ENCODE measurements at places on chromosomes 4 and X.

GRCh38 chr4:58603951-58604350, 1493.8 kb upstream of the IGFBP7 start:
- DNase-seq: no peak

DNA sequence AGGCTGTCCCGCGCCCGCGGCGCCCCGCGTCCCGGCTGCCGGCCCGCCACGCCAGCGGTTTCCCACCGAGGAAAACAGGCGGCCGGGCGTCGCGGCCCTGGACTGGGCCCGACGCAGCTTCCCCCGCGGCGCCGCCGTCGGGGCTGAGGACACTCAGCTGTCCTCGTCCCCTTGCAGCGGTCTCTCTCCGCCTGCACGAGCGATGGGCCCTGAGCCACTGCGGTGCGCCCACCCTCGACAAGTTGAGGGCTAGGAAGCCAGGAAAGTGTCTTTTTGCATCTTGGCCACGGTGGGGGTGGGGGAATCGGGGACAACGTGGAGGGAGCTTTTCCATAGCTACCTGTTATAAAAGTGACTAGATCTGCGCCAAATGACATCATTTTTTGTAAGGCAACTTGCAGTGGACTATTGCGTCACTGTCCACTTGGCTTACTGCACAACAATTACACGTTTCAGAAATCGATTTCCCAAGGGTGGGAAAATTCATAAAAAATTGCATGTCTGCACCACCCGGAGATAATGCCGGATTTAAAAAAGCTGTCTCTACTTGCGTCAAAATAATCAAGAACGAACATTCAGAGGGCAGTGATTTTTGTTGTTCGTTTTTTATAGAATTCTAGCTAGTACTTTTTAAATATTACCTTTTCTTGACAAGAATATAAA, 1.1 kb downstream of the KLHL15 start:
- peak; percentile 75 for DNase-seq

DNA sequence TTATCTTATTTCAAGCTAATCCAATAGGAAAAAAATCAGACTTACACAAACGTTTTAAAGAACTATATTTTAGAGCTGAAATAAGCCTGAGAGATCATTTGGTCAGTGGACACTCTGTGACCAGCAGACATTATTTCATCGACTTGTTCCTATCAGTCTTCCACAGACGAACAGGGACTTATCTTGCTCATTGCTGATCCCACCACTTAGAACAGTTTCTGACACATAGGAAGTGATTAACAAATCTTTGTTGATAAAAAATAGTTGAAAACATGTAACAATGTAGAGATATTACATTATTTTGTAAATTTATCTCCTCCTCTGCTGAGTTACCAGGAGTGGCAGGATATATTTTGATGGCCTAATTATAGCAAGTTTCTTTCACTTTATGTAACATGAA, 65.8 kb downstream of the TAPT1 start:
- no peak for DNase-seq

GRCh38 chr4:120299631-120300030, 233.0 kb upstream of the MAD2L1 start:
- no peak for DNase-seq

- no peak for DNase-seq
Measured at GRCh38 chr4:12042818-12043217, 614.1 kb upstream of the HS3ST1 start.

DNA sequence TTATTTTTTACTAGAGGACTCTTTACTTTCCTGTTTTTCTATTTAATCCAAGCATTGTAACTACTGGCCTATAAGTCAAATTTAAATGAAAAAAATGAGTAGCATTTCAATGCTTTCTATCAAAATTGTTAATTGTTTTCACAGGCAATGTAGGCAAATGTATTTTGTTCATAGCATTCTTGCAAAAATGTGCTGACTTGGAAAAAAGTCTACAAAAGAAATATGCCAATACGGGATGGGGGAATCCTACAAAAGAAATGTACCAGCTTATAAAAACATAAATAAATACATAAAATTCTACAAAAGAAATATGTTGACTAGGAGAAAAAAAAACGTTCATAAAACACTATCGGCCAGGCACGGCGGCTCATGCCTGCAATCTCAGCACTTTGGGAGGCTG, 14.9 kb upstream of the S100G start:
- no peak for DNase-seq

DNA sequence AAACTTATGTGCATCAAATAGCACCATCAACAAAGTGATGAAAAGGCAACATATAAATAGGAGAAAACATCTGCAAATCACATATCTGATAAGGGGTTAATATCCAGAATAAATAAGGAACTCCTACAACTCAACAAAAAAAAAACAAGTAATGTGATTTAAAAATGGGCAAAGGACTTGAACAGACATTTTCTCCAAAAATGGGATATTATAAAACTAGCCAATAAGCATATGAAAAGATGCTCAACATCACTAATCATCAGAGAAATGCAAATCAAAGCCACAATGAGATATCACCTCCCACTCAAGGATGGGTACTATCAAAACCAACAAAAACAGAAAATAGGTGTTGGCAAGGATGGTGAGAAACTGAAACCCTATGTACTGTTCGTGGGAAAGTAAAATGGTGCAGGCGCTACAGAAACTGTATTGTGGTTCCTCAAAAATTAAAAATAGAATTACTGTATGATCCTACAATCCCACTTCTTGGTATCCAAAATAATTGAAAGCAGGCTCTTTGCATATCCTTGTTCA, 2.4 kb downstream of the DNAJB14 start:
- no peak for DNase-seq

DNA sequence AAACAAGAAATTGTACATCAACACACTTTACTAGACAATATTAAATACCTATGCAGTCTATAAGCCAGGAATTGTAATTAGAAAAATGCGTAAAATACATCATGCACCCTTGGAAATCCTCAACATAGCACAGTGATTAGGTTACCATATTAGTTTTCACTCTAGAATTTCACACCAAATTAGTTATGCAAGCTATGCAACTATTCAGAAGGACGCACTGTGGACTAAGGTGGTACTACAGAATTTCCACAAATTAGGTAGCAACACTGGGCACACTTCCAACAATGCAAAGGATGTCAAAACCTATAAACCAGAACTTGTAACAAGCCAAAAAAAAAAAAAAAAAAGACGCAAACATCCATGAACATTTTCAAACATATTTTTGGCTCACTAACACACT, 71.1 kb upstream of the ZCCHC13 start:
- DNase-seq: peak; percentile 67

DNA sequence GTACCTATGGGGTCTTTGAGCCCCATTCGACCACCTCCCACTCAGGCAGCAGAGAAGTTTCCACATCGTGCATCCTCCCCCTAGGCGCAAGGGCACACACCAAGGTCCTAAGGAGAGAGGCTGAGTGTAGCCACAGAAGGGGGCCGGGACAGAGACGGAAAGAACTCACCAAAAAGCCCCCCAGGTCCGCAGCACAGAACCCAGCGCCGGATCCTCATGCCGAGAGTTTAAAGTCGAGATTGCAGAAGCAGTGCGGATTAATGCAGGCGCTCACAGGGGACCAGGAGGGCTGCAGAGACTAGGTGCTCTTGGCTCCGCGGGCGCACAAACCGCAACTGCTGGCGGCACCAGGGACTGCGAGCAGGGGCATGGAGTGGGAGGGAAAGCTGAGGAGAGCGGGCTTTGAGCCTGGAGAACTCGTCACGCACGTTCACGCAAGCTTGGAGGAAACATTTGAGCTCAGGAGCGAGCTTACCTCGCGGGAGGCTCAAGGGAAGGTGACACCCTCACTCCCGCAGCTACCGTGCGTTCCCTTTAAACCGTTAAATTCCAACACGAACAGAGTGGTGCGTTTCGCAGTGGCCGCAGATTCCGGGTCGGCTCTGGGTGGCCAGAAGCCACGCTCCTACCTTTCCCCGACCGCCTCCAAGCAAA, 8.5 kb downstream of the NKX3-2 start:
- DNase-seq: no peak

- no peak for DNase-seq
Measured at GRCh38 chrX:133888984-133889383, 96.4 kb downstream of the GPC3 start.

- DNase-seq: no peak
Measured at GRCh38 chrX:125826080-125826479, 340.0 kb downstream of the DCAF12L2 start.

- peak; percentile 17 for DNase-seq
Measured at GRCh38 chr4:4386736-4387392, at the start of gene NSG1. NSG1 (plus strand) TSS chr4:4387102; CDS start chr4:4387630, 528 bp downstream.

- DNase-seq: peak; percentile 89
Measured at GRCh38 chr4:20418861-20419451, 167.3 kb downstream of the SLIT2 start.

- no peak for DNase-seq
Measured at GRCh38 chr4:118099106-118099505, 64.8 kb downstream of the NDST3 start.

GRCh38 chr4:13599159-13599558, 28.4 kb downstream of the BOD1L1 start:
- peak; percentile 16 for DNase-seq

DNA sequence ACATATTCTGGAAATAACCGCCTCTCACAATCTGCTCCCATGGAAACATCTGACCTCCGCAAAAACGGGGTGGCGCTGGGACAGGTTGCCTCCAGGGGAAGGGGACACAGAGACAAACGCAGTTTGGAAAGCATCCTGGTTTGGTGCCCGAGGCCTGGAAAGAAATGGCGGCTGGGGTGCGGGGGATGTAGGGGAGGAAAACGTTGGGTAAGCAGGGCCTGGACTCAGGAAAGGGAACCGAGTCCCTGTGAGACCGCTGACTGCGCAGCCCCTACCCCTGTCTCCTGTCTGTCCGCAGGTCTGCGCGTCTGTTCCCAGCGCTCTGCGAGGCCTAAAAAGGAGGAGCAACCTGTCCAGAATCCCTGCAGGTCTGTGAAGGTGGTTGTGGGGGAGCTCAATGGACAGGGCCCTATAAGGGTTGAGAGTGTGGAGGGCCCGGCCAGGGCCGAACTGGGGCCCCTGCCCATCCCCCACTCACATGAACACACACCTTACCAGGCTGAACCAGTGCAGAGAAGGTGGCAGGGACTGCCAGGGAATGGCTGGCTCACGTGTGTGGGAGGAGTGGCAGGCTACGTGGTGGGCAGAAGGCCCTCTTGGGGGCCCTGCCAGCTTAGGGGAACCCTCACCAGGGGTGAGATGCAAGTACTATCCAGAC, 672 bp downstream of the TCEAL3 start:
- no peak for DNase-seq

GRCh38 chr4:73725985-73726384, 14.4 kb upstream of the CXCL8 start:
- DNase-seq: peak; percentile 94

Measured in choroid plexus epithelial cell (primary cell).